ENCODE measurements at places on chromosomes 4 and X.

- DNase-seq: no peak
Observed at GRCh38 chrX:40719218-40719617, 16.1 kb downstream of the MED14 start.

GRCh38 chr4:2250357-2251072 lies 8.6 kb upstream of the HAUS3 start:
- no peak for DNase-seq

DNA sequence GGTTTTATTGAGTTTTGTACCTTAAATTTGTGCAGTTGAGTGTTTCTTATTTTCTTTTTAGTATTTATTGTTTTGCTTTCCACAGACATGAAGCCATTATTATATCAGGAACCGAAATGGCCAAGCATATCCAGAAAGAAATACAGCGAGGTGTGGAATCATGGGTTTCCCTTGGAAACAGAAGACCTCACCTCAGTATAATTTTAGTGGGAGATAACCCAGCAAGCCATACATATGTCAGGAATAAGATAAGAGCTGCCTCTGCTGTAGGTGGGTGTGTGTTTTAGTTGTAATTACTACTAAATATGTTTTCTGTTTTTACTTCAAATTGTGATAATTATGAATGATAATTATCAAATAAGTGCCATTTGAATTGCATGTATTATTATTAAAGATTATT lies 16.5 kb downstream of the MTHFD2L start:
- no peak for DNase-seq

DNA sequence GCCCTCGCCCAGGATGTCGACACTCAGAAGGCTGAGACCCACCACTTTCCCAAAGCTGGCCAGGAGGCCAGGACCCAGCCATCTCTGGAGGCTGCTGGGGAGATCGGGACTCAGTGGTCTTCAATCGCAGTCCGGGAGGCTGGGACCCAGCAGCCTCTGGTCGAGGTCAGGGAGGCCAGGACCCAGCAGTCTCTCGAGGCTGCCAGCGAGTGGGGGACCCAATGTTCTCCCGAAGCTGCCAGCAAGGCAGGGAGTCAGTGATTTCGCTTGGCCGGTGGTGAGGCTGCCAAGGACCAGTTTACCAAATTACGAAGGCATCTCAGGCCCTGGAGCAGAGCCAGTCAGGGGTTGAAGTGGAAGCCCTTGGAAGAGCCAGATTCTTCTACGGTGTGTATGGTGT lies 181.6 kb downstream of the NAF1 start:
- no peak for DNase-seq

- DNase-seq: no peak
Observed at GRCh38 chr4:119755599-119755998, 127.0 kb upstream of the PDE5A start.

GRCh38 chr4:104032896-104033295 lies 313.1 kb upstream of the TACR3 start:
- no peak for DNase-seq

GRCh38 chr4:21139327-21139726 lies 439.1 kb downstream of the PACRGL start:
- DNase-seq: no peak

DNA sequence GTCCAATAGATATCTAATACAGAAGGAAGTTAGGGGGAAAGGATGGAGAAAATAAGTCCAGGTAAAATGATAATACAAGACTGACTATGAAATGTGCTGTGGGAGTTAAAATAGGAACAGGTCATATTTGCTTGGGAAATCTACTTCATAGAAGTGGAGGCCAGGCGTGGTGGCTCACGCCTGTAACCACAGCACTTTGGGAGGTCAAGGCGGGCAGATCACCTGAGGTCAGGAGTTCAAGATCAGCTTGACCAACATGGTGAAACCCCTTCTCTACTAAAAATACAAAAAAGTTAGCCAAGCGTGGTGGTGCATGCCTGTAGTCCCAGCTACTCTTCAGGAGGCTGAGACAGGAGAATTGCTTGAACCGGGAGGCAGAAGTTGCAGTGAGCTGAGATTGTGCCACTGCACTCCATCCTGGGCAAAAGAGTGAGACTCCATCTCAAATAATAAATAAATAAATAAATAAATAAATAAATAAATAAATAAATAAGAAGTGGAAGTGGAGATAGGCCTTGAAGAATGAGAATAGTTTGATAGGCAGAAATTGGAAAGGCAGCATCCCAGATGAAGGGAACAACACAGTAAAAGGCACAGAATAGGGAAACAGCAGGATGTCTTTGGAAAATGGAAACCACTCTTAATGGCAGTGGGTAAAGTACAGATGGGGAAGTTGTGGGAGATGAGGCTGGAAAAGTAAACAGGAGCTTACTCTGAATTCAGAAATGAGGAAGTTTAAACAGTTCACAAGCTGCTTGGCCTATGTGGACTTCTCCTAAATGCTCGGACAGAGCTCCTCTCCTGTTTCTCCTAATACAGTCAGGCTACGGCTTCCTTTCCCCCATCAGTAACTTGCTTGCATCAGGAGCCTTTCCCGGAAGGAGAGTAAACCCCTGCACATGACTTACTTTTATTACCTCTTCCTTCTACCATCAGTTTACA lies 15.1 kb upstream of the GK start:
- no peak for DNase-seq

GRCh38 chrX:42988700-42989099 lies 210.7 kb upstream of the PPP1R2C start:
- DNase-seq: no peak

- DNase-seq: no peak
Observed at GRCh38 chrX:13377550-13377934, 57.7 kb upstream of the ATXN3L start.

DNA sequence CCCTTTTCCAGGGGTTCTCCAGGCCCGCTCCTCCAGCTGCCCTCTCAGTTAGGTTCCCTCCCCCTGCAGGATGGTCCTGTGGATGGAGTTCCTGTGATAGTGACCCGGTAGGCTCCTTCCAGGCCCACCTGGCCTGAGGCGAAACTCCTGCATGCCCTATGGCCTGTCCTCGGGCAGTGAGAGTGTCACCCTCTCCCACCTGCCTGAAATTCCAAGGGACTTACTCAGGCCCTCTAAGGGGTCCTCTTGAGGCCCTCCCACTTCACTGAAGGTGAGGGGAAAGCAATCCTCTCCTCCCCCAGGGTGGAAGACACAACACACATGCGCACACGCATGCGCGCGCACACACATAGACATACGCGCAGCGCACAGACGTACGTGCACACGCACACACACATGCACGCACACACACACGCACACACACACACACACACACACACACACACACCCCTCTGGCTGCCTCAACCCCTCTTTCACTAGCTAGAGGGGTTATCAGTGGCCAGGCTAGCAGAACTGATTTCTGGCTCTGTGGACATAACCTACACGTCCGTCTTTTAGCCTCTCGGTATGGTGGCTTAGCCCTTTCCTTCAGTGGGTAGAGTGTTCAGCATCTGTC lies 215.9 kb downstream of the CBR4 start:
- DNase-seq: no peak

GRCh38 chr4:62622089-62622488 lies 1422.0 kb downstream of the ADGRL3 start:
- DNase-seq: no peak

DNA sequence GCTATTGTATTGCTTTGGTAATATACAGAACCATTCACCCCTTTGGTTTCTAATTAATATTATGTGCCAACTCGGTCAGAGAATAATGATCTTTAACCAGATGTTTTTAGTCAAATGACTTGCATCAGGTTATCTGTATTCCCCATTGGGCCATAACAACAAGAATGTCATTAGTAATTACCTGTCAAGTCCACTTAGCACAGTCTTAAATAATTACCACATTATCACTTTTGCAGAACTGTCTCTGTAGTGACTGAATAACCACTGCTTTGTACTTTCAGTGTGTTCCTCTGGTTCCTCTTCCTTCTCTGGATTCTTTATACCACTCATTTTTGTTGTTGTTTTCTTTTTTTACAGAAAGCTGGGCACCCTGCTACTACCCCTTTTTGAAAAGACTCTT lies 257.7 kb upstream of the SPOCK3 start:
- no peak for DNase-seq

GRCh38 chrX:136909119-136909705 lies 28.7 kb upstream of the RBMX start:
- DNase-seq: peak; percentile 57

DNA sequence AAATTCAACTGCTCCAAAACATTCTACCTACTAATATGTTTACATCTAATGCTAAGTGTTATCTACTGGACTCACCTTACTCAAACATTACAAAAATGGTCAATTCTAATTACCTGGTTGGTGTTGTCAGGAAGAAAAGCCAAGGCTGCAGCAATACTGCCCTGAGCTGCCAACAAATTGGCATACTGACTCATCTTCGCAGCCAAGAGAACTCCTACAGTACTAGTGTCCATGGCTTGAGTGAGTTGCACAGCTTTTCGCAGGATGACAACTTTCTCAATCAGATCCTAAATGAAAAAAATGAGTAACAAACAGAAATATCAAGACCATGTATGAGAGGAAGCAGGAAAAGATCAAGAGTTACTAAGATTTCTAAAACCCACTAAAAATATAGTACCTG lies 39.6 kb downstream of the SEC31A start:
- DNase-seq: no peak

DNA sequence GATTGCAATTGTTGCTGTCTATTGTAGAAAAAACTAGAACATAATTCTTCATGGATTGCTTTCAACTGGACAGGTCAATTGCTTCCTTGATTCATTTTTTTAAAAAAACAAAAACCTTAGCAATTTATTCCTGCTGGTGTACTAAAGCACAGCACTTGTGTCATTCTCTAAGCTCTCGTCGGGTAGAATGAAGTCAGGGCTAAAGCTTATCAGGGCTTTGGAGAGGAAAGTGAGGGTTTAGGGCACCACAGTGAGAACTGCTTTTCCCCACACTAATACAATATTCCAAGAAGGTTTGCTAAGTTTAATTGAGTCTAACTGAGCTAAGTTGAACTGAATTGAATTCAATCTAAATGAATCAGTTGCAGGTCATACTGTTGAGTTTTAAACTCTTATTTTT lies 76.4 kb upstream of the TLR3 start:
- no peak for DNase-seq

DNA sequence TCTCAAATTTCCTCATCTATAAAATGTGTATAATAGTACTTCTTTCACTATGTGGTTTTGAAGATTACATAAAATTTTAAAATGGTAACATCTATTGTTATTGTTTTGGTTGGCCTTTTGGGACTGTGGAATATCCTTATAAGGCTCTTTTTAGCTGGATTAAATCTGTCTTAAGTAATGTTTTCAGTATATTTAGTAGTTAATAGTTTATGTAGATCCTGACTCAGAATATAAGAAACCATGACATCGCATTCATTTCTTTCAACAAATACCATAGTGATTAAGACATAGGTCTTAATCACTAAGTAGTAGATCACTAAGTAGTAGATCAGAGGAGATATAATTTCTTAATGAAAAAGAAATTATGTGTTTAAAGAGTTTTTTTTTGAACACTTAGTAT lies 48.5 kb downstream of the MRPL1 start:
- no peak for DNase-seq

DNA sequence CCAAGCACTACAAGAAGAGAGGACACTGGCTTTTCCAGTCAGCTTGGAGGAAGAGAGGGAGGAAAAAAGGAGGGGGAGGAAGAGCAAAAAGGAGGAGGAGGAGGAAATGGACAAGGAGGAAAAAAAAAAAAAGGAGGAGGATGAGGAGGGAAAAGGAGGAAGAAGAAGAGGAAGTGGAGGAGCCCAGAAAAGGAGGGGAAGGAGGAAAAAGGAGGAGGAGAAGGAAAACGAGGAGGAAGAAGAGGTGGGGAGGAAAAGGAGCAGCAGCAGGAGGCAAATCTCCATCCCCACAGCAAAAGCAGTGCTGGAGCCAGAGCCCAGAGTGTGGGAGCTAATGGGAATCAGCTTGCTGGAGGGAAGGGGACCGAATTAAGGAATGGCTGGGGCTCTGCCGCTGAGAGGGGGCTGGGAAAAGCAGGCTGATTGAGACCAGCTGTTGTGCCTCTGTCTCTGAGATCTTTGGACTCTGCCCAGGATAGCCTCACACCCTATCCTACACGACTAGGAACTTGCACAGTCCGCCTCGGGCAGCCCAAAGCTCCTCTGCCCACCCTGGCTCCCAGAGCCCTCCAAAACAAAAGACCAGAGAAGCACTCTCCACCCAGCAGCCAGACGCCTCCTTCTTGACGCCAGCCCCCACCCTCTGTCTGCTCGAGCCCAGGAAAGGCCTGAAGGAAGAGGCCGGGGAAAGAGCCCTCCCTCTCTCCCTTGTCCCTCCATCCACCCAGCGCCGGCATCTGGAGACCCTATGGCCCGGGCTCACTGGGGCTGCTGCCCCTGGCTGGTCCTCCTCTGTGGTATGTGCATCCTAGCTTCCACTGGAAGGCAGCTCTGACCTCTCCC lies at the start of gene XPNPEP2:
Gene XPNPEP2 (plus strand): TSS at position 514 of the 843 bp plus-strand sequence. CDS start 235 bp downstream, at position 749.
- no peak for DNase-seq

DNA sequence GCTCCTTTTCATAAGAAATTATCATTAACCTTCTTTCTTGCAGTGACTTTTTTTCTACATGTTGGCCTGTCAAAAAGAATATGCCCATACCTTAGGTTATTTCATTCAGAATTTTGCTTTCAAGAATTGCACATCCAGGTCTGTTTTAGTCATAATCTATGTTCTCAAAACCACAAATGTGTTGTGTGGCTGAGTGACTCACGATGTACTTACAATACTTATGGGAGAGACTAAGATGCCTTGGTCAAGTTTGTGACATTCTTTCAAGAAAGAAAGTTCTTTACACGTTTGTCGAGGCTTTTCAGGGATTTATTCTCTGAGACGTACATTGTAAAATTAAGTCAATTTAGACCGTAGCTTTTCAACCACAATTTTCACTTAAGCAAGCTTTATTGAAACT lies 396.7 kb downstream of the FSTL5 start:
- no peak for DNase-seq

DNA sequence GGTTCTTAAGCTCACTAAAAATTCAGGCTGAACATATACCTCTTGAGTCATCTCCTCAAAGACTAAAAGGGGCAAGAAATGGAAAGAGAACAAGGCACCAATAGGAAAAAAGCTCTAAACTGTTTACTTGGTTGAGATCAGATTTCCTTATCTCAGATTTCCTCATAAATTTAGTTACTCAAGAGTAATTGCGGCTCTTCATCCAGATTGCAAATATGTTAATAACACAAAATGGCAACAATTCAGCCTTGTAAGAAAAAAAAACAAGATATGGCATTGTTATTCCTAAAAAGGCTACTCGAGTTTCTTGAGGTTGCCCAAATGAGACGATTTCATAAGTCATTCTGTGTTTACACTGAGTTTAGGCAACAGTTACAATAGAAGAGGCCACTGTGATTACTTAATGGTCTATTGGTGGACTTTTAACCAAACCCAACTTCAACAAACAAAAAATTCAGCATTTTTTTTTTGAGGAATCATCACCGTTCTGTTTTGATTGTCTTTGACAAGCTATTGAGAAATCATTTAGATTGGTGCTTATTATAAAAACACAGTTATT lies 97.9 kb upstream of the PDHA1 start:
- no peak for DNase-seq

- DNase-seq: no peak
Observed at GRCh38 chrX:153970357-153971123, 1.1 kb downstream of the HCFC1 start.

- DNase-seq: no peak
Observed at GRCh38 chr4:121685257-121685656, 11.5 kb downstream of the ANXA5 start.

All from activated gamma-delta T cell (primary cell).